Epithelial cell of alveolus of lung (primary cell): ENCODE measurements at places on chromosomes 4 and X. TPM values are rescaled to one million over a fixed set of nuclear protein-coding genes. Genes with fewer than 3 reads are reported as not detected.

Gene SLC4A4
- 2.8 and 32.1 TPM in 2 replicates for total RNA-seq

Gene NDUFA1
- total RNA-seq, result 44.7 and 58.9 TPM in 2 replicates

Gene PCDH7
- total RNA-seq, result 27.8 and 94.8 TPM in 2 replicates

Gene CXCL11
- 1.0 TPM in 1 of 2 replicates, not detected in the other for total RNA-seq

Gene GLRB
- 1.1 and 5.8 TPM in 2 replicates for total RNA-seq

Gene ENPP6
- total RNA-seq, result under 0.01 and 0.13 TPM in 2 replicates

Gene TENM3
- total RNA-seq, result 23.9 and 24.7 TPM in 2 replicates
